ENCODE measurements at places on chromosomes 11 and 22.

DNA sequence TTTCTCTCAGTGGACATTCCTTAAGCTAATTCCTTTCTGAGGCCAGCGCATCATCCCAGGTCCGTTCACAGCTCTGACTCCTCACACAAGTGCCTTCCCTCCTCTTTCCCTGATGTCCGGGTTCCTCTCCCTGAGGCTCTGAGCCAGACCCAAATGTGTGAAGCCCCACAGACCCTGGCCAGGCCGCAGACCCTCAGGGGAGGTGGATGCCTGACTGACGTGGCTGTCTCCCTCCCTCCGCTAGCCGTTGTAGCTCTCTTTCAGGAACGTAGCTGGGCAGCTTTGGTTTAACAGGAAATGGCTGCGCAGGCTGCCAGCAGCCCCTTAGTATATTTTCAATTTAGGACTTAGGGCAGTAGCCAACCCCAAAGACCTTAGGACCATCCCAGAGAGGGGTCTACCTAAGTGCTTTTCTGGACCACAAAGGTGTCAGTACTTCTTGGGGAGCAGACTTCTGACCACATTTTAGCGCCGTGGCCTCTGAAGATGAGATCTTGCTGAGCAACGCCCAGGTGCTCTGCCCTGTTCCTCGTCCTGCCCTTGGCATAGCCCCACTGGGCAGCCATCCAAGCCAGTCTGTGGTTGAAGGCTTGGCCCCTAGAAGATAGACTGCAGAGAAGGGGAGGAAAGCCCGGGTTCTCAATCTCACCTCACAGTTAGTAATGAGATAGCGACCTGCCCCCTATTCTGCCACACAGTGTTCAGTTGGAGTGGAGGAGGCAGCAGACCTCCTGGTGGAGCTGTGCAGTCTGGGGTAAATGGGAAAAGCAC lies 27.0 kb downstream of the MYBPC3 start:
- DNase-seq: no peak

- no peak for DNase-seq
Observed at GRCh38 chr22:25956801-25957200, 212.5 kb upstream of the SEZ6L start.

DNA sequence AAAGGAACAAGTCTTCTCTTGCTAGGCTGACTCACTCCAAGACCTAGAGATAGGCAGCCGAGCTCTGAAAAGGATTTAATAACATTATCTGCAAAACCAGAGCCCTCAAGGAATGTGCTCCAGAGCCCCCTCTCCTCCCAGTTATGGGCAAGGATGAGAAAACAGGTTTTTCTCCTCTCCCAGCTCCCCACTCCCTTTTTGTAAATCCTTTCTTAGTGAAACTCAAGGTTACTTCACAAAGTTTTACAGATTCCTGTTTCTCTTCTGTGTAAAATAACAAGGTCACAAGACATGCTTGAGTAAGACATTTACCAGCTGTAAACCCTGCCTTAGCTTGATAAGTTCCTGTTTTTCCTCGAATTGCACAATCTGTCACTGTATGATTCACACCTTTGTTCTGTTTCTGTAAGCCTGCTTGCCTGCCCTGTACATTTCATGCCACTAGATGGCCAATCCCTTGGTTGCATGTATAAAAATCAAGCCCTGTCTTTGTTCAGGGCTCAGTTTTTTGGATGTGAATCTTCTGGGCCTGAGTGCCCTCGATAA lies 489.4 kb downstream of the KCNA4 start:
- peak; percentile 20 for DNase-seq

GRCh38 chr11:115208808-115209259 lies 295.4 kb downstream of the CADM1 start:
- DNase-seq: no peak

DNA sequence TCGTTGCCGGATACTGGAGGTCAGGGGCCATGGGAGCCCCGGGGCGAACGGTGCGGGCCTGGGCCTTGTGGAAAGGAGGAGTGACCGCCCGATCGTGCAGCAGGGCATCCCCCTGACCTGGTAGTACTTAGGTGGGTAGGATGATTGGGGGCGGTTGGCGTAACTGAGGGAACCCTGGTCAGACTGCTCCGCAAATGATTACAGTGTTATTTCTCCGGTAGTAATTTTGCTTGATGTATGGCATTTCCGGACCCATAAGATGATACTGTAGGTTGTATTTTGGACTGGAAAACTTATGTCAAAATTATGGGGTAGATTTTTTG lies 762 bp downstream of the MTMR3 start:
- no peak for DNase-seq

- DNase-seq: peak; percentile 93
Observed at GRCh38 chr11:62601372-62602140, at the start of gene MTA2. Gene MTA2 (minus strand): TSS chr11:62601865. CDS start chr11:62601450, 415 bp downstream.

DNA sequence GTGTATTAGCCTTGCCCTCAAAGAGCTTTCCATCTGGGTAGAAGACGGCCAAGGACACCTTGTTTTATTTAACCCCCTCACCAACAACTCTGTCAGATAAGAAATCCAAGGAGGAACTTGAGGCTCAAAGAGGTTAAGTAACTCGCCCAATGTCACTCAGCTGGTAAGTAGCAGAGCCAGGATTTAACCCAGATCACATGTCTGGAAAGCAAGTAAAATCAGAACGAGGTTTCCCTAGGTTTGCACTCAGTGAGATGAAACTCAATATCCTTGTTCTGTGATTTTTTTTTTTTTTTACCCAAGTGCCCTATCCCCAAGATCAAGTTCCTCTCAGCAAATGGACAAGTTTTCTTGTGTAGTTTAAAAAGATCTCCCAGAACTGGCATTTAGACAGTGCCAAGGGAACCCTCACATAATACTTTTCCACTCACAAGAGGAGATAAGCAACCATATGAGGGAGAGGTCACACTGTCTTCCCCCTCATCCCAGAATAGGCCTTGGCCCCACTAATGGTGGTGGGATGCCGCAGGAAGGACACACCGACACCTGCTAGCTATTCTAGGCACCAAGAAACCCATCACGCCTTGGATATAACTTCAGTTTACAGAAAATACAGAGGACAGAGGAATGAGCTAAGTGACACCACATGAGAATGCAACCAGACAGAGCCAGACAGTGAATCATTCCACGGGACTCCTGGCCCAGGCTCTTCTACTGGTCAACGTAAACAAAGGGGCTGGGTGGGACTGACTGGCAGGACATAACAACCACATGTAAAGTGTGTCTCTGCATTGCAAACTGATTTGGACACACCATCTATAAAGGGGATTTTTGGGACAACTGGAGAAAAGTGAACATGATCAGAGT lies 8.6 kb upstream of the ARAP1 start:
- DNase-seq: no peak

GRCh38 chr11:121241343-121242211 lies 51.0 kb upstream of the SC5D start:
- no peak for DNase-seq

DNA sequence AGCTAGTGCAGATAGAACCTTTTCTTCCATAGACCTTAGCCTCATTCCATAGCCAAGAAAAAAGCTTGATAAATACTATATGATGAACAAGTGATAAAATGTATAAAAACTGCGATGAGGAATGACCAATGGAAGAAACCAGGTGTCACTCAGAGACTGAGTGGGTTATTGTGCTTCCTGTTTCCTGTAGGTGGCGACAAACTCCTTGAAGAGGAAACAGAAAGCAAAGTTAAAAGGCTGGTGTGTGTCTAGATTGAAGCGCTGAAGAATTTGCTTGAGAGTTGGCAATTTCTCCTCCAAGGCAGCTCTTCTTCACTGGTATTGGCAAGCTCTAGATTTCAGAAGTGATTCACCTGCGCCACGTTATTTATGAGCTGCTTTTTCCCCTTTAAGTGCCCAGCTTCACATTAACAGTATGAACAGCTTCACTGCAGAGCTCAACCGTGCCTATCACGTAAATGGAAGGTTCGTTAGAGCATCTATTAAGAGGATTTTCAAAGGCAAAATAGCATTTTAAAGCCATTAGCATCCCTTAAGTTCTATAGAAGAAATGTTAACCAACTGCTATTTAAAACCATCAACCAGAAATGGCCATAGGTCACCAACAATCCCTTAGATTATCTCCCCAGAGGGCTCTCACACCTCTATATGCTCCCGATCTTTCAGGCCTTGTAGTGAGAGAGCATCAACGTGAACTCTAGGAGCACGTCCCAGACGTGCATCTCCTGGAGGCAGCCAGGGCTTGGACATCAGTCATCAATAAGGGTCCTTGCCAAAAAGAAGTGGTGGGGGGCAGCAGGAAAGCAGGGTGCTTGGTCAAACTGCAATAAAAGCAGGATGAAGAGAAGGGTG lies 179.4 kb downstream of the CADM1 start:
- no peak for DNase-seq

DNA sequence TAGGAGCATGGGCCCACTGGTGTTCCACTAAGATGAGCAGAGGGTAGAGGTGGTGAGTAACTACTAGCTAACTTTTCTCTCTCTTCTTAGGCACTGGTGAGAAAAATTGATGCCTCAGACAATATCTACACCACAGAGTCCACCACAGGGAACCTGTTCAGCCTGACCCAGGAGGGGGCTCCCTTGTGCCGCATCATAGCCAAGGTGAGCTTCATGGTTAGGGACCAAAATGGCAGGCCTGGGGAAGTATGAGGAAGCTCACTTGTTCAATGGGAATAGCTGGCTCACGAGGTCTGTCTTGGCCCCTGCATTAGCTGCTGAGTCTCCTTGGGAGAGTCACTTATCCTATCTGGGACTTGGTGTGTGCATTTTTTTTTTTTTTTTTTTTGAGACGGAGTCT lies 75.9 kb downstream of the INSC start:
- no peak for DNase-seq

DNA sequence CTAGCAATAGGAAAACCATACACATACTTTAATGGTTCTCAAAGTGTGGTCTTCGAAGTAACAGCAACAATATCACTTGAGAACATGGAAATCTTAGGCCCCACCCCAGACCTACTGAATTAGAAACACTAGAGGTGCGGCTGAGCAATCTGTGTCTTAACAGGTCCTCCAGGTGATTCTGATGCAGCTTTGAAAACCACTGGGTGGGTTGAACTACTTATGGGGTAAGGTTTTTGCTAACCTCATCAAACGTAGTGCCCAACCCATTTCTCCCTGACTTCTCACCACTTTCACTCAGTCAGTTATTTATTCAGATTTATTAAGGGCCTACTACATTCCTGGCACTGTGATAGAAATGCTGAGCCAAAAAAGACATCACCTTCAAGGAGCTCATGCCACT lies 3.7 kb downstream of the MPZL2 start:
- no peak for DNase-seq

GRCh38 chr22:23565305-23565914 lies 14.7 kb downstream of the IGLL1 start:
- no peak for DNase-seq

GRCh38 chr11:61832754-61833153 lies 4.7 kb downstream of the FADS2 start:
- no peak for DNase-seq

GRCh38 chr11:7677796-7678201 lies 4.5 kb upstream of the CYB5R2 start:
- no peak for DNase-seq

DNA sequence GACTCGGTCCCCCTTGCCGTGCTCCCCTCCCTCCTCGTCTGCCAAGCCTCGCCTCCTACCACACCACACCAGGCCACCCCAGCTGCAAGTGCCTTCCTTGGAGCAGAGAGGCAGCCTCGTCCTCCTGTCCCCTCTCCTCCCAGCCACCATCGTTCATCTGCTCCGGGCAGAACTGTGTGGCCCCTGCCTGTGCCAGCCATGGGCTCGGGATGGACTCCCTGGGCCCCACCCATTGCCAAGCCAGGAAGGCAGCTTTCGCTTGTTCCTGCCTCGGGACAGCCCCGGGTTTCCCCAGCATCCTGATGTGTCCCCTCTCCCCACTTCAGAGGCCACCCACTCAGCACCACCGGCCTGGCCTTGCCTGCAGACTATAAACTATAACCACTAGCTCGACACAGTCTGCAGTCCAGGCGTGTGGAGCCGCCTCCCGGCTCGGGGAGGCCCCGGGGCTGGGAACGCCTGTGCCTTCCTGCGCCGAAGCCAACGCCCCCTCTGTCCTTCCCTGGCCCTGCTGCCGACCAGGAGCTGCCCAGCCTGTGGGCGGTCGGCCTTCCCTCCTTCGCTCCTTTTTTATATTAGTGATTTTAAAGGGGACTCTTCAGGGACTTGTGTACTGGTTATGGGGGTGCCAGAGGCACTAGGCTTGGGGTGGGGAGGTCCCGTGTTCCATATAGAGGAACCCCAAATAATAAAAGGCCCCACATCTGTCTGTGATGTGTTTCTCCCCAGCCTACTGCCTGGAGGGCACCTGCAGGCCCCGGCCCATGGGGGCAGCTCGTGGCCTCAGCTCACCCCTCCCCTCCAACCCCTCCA lies 29.8 kb downstream of the CAPN1 start:
- no peak for DNase-seq

- DNase-seq: no peak
Observed at GRCh38 chr11:17473071-17473744, 3.4 kb downstream of the ABCC8 start.

GRCh38 chr11:13008061-13008435 lies 1.1 kb upstream of the RASSF10 start:
- no peak for DNase-seq

GRCh38 chr11:117394221-117394925 lies 66.7 kb downstream of the CEP164 start:
- DNase-seq: no peak

- no peak for DNase-seq
Observed at GRCh38 chr22:22429369-22430108, 79.0 kb downstream of the ZNF280B start.

DNA sequence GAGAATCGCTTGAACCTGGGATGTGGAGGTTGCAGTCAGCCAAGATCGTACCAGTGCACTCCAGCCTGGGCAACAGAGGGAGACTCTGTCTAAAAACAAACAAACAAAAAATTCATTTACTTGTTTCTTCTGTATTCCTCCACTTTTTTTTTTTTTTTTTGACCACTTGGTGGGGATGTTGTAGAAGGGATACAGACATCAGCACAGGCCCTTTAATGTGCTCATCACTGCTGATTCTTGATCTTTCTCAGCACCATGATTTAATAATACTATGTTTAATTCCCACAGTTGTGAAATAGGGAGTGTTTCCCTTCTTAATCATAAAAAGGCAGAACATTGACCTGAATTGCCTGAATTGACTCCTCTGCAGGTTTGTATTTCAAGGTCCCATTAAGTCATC lies 4.5 kb downstream of the TTC9C start:
- no peak for DNase-seq

- DNase-seq: no peak
Observed at GRCh38 chr11:67498544-67498972, 6.6 kb downstream of the PITPNM1 start.

DNA sequence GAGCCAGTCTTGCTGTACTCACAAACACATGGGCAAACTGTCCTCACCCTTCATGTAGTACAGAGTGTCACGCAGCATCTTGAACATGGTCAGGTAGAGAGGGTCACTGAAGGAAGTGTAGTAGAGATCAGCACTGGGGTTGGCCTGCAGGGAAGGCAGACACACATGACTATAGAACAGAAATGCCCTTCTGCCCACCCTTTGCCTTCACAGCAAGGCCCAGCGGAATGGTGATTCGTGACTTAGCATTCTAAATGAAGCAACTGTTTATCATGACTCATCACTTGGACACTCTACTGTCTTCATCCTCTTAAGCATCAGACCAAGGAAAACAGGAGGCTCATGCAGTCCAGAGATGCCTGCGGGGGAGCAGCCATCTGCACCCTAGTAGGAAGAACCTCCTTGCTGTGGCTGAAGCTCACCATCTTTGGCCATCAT lies 33.4 kb downstream of the SERPIND1 start:
- DNase-seq: peak; percentile 78
